ENCODE measurements at places on chromosomes 6 and 20.

DNA sequence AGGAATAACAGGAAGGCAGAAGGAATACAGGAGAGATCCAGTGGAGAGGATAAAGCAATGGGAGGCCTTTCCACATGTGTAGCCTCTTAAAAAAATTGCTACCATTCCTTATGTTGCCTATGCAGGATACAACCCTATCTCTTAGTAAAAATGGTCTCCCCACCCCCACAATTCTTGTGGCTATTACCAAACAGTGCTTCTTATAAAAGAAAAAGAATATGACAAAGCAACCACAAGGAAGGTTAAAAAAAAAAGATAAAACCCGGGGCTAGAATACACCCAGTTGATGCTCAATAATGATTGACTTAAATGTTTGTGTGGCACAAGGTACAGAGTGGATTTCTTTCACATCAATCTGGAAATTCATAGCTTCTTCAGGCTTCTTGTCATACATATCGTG, 250.9 kb downstream of the HIVEP2 start:
- DNase-seq: no peak

DNA sequence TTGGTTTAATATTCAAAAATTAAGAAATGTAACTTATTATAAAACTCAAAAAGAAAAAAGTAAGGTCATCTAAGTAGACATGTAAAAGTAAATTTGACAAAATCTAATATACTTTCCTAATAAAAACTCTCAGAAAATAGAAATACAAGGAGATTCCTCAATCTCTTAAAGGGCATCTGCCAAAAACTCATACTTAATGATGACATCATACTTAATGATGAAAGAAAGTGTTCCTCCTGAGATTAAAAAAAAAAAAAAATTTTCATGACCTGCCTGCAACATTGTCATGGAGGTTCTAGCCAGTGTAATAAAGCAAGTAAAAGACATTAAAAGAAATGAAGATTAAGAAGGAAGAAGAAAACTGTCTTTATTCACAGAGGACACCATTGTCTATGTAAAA, 325.7 kb upstream of the BTBD3 start:
- DNase-seq: no peak

DNA sequence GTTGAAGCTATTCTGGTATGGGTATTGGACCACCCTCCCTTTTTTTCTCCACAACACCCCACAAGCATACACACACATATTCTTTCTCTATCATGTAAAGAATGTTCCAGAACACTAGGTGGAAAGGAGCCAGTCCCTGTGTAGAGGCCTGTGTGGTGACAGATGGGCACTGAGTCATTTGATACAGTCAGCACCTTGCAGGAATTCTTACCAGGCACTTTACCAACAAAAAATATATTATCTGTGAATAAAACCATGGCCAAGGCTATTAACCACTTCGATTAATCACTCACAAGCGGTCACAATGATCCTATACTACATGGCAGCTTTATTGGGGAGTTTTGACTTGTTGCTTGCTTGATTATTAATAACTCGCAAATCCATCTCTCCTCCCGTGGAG, 149.5 kb downstream of the BFSP1 start:
- no peak for DNase-seq

DNA sequence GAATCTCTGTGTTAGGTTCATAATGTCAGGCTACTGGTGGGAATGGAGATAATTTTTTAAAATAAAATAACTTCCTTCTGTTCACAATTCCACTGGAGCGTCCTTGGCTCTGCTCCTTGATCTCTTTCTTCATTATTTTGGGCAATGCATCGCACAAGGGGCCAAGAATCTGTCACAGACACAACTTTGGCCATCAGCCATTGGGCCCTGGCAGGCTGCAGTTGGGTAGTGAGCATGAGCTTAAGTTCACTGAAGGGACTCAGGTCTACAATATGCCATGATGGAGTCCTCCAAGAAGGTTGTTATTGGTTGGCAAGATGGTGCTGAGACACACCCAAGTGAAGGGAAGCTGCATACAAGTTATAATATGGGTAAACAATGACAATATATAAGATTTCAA, 40.0 kb downstream of the CYP39A1 start:
- no peak for DNase-seq

DNA sequence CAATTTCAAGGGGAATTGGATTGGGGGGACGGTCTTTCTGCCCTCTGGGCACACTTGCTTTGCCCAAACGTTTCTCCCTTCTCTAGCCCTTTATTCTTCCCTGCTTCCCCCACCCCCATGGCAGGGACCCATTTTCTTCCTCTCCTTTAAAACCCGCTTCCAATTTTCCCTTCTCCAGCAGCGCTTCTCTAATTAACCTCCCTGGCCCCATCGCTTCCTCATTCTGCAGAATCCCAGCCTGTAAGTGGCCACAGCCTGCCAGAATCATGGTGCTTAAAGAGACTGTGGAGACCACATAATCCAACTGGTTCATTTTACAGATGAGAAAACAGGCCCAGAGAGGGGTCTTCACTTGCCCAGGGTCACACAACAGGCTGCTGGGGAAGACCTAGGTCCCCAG, 61.4 kb downstream of the CPNE5 start:
- no peak for DNase-seq

DNA sequence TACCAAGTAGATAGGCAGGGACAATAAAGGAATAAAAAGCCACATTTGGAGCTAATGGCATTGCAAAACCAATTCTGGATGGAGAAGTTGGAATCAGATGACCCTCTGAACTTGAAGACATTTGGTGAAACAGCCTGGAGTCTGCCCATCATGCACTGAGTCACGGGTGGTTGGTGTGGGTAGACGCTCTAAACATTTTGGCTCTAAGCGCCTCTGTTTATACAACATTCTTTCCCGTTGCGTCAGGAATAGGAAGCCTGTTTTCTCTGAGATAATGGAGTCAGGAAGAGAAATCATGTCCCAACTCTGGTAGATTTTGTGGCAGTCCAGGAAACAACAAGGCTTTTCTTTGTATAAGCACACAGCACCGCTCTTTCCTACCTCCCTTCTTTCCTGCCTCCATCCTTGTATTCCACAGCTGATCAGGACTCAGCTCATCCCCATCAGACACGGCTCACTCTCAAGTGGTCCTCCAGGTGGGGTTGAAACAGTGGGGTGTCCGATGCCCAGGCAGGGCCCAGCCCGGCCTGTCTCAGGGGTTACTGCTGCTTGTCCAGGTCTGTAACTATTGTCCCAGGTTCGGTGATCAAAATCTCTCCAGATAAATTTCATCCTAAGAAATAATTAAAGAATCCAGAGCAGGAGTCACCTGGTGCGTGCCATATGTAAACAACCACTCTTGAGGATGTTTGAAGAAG, 12.1 kb upstream of the RAMACL start:
- no peak for DNase-seq

DNA sequence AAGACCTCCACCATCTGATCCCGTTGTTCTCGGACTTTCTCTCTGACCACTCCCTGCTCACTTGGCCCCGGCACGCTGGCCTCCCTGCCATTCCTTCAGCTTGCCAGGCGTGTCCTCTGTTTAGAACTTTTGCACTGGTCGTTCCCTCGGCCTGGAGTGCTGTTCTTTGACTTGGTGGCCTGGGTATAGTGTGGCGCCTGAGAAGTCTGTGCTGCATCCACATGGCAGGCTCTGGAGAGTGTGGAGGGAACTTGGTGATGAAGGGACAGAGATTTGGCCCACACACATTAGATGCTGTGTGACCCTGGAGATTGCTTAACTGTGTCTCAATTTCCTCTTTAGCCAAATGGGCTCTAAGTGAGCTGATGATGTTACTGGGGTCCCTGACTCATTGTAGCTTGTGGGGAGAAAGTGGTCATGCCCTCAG, 13.0 kb upstream of the TGM2 start:
- DNase-seq: no peak

DNA sequence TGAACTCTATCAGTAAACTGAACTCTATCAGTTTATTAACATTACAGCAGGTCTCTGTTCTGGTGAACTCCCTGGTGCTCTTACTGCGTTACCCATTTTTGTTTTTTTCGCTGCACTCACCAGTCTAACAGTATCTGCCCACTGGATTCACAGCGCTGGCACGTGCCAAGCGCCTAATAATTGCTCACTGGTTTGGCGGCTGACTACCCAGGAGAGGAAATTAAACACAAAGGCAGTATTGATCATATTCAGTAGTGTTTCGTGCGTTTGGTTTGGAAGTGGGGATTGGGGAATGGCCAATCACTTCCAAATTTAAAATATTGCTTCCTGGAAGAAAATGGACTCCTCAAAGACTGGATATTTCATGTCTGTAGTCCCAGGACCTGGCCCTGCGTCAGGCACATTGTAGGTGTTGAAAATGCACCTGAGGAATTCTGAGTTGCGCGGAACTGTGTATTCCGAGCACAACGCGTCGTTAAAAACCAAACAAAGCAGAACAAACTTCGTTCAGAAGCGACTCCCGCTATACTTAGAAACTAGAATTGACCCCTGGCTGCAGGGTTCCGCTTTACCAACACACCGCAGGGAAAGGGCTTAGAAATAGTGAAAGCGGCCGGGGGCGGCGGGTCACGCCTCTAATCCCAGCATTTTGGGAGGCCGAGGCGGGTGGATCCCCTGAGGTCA, 1.1 kb upstream of the RPS12 start:
- DNase-seq: peak; percentile 21

- DNase-seq: no peak
Measured at GRCh38 chr6:166678426-166678825, 51.4 kb upstream of the RPS6KA2 start.

DNA sequence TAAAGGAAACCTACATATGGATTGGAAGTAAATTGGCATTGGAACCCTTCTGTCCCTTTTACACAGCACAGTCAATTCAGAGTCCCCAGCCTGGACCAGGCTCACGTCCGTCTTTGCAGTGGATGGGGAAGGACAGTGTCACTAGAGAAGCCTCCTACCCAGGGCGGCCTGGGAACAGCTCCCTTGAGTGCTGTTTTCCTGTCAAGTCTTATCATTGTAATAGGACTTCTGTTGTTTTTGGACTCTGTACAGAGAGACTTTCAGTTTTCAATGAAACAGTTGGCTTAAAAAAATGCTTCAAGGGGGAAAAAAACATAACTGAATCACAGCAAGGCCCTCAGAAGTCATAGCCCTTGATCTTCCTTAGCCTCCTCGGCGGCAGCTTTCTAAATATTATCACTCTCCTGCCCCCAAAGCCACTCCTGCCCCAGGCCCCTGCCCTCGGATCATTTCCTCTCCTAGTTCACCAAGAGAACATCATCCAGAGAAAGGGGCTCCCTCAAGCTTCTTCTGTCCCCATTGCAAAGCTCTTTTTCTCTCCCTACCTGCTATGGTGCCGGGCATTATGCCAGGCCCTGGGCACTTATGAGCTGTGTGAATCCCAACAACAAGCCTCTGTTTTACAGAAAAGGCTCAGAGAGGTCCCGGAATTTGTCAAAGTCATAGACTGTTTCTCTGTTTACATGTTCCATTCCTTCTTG, 37.8 kb upstream of the CNKSR3 start:
- no peak for DNase-seq

DNA sequence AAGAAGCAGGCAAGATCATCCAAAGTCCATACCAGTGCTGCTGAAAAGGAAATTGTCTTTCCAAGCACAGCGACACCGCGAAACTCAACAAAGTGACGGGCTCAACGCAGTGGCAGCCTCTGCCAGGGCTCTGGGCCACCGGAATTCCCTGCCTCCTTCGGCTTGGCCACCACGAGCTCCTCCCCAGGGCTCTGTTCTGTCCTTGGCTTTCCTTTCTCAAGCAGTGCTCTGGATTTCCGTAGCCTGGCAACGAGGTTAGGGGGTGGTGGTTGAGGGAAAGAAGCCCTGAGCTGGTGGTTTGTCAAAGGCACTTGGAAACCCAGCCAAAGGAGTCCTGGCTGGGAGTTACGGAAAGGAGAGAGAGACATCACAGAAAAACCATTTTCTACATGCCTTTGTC, 31.2 kb downstream of the PRR18 start:
- DNase-seq: no peak

DNA sequence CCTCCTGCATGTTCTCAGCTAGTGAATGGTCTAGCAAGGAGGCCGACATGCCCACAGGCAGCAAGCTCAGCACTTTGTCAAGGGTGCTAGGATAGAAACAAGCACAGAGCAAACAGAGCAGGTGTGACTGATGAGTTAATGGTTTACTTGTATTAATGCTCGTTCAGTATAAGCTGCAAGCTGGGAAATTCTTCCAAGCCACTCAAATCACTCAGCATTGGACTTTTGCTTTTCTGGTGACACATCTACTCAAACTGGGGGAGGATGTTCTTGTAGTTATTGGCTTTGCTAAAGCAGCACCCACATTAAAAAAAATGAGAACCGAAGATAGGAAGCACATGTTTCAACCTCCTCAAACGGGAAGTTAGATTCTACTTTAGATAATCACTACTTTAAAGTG, 43.1 kb upstream of the NEDD9 start:
- DNase-seq: no peak

GRCh38 chr20:8790442-8791074, 278.3 kb upstream of the PLCB4 start:
- DNase-seq: no peak

- no peak for DNase-seq
Measured at GRCh38 chr6:47138046-47138445, 95.9 kb upstream of the ADGRF1 start.

DNA sequence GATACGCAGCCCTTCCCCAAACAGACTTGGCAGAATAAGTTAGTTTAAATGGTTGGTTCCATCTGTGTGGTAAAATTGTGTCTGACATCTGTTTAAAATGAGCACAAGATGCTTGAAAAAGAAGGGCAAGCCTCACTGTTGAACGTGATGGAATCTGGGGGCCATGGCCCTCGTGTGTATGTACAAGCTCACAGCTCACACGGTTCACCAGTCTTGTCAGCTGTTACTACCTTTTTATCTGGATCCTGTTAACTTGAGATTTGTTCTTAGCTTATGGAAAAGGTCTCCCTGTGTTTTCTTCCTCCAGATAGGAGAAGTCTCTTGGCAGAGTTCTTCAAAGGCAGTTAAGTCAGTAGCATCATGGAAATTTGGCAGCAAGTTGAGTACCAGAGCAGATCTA, 270.6 kb downstream of the KHDC1L start:
- no peak for DNase-seq

- peak; percentile 13 for DNase-seq
Measured at GRCh38 chr20:52972190-52972937, at the start of gene TSHZ2. Gene TSHZ2, plus strand, starts transcription at chr20:52972358. Its CDS starts 936 bp downstream, at chr20:52973294.

GRCh38 chr20:672963-673602, 2.5 kb downstream of the SCRT2 start:
- DNase-seq: no peak

DNA sequence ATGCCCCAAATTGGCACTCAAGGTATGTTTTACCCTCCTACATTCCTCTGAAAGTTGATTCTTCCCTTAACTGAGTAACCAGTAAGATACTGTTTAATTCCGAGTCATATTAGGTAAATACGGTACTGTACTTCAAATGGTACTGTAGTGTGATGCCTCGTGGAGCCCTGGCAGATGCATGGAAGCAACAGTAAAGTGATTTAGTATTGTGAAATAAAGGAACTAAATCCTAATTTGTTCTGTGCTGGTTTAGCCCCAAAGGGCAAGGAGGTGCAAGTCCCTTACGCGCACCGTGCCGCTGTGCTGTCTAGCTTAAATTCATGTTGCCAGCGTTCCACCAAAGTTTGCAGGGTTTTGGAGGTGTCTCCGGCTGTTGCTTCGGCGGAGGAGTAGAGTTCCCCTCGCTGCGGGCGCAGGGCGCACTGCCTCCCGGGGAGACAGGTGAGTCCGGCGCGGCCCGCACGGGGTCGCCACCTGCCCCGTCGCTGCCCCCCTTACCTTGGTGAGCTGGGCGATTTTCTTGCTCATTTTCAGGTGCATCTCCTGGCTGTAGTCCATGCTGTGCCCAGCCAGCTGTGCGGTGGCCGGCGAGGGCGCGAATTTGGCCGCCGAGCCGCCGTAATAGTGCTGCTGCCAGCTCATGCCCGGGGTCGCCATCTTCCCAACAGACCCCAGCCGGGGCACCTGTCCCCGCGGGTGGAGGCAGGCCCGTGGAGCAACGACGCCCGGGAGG, 655 bp downstream of the FAM184A start:
- peak; percentile 31 for DNase-seq
